Hematopoietic multipotent progenitor cell (in vitro differentiated cells): ENCODE measurements at places on chromosomes 7 and 10. TPM values are rescaled to one million over a fixed set of nuclear protein-coding genes. Genes with fewer than 3 reads are reported as not detected.

DNA sequence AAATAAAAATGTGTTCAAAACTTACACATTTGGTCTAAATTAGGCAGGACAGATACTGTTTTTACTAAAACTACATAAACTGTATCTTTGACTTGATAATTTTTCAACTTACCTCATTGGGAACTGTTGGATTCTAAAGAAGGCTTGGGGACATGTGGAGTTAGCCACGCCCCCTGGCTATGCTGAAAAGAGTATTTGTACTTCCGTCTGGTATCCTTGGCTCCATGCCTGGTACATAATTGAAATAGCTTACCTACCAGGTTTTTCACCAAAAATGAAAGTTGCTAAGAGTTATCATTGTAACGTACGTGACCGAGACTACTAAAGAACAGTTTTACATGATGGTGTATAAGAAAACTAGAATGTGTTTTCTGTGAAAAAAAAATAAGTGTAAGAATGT lies 604.8 kb upstream of the IGFBP3 start:
- DNase-seq: no peak

- no peak for DNase-seq
Measured at GRCh38 chr10:128612631-128613030, 486.4 kb upstream of the MKI67 start.

- DNase-seq: no peak
Measured at GRCh38 chr10:93149761-93150160, 76.1 kb downstream of the CYP26A1 start.

- DNase-seq: no peak
Measured at GRCh38 chr7:108503112-108504026, 22.6 kb downstream of the PNPLA8 start.

The ELMO1 gene
- total RNA-seq: 508 TPM

The KIN gene
- 2.2 TPM for total RNA-seq
